Natural killer cell (primary cell): ENCODE measurements at places on chromosomes 2 and 18.

GRCh38 chr18:63105636-63106316 is 213.8 kb downstream of the BCL2 start:
- H3K27me3 ChIP-seq, result no peaks in the 10 kb centered on the region
- DNase-seq, result no peak
- no peak overlapping the region for H3K27ac ChIP-seq
- no peaks in the 10 kb centered on the region for H3K36me3 ChIP-seq
- no peak overlapping the region for H3K4me3 ChIP-seq

DNA sequence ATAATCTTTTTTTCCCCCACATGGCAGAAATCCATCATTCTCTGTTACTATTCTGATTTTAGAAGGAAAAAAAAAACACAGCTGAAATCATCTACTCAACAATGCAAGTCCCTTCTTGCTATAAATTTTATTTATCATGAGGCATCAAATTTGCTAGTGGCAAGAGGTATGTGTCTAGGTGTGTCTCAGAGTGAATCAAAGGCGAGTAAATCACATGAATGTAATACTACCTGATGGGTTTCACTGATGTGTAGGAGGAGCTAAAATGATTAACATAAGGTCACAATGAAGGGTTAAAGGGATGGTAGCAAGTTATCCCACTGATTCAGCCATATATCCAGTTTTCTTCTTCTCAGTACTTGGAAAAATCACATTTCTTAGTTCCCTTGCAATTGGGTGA is 24.5 kb upstream of the PELI1 start:
- no peaks in the 10 kb centered on the region for H3K36me3 ChIP-seq
- no peak overlapping the region for H3K4me3 ChIP-seq
- no peak overlapping the region for H3K27ac ChIP-seq
- DNase-seq, result no peak
- H3K4me1 ChIP-seq, result no peaks in the 10 kb centered on the region

DNA sequence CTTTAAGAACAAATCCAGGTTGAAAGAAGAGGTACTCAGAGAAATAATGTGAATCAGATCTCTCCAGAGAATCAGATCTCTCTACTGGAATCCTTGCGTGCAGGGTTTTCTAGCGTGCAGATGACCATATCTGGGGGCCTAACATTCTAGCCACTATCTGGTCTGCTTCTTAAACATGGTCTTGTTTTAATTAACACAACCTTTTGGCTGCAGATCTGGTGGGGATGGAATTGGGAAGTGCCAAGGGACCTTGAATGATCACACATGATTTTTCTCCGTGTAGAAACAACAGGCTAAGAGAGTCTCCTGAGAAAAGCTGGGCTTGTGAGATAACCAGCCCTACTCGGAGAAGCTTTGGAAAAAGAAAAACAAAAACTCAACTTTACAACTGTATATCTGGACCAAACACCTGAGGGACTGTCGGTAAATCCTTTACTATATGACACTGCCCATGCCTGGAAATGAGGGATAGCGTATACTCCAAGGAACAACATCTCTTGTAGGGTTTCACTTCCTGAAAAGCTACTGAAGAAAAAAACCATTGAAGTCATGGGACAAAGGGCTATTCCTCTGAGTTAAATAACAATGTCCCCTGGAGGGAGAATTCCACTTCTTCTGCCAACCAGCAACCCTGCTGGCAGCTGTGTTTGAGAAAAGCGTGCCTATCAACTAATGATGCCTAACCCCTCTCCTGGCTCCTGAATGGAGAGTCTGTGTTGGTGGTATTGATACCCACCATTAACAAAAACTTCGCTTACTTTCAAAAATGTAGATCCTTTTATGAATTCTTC is 171.0 kb upstream of the REV1 start:
- H3K27me3 ChIP-seq, result no peaks in the 10 kb centered on the region
- no peak overlapping the region for H3K4me3 ChIP-seq
- H3K36me3 ChIP-seq, result no peaks in the 10 kb centered on the region
- H3K27ac ChIP-seq, result no peak overlapping the region
- no peak for DNase-seq
- H3K4me1 ChIP-seq, result no peaks in the 10 kb centered on the region

GRCh38 chr2:96970248-96970875 is 16.0 kb downstream of the FAM178B start:
- DNase-seq, result no peak
- H3K27ac ChIP-seq, result no peak overlapping the region
- H3K27me3 ChIP-seq, result no peaks in the 10 kb centered on the region
- no peaks in the 10 kb centered on the region for H3K4me1 ChIP-seq

- no peak for DNase-seq
- no peak overlapping the region for H3K27ac ChIP-seq
- H3K27me3 ChIP-seq, result no peaks in the 10 kb centered on the region
- H3K4me3 ChIP-seq, result no peak overlapping the region
These were observed 394.2 kb downstream of the CDH19 start for GRCh38 chr18:66209656-66210055.

DNA sequence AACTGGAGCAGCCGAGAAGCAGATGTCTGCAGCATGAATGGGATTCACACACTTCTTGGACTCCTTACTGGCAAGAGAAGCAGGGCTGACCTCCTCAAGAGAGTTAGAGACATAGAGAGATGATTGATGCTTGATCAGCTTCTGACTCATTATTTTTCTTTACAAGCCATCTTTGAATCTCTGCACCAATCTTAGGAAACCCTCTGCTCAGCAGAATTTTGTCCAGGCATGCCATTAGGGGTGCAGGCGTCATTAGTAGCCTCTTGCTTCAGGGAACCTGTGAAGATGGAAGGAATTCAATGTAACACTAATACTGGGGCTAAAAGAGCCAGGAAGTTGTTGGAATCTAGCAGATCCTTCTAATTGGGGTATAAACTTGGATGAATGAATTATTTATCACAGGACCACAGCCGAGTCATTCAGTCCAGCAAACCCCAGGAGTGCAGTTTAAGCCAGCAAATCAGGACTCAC is 151.8 kb downstream of the MGAT5 start:
- H3K36me3 ChIP-seq, result peaks cover 12% of the 10 kb centered on the region
- DNase-seq, result no peak
- H3K27me3 ChIP-seq, result no peaks in the 10 kb centered on the region
- no peak overlapping the region for H3K27ac ChIP-seq
- peaks cover 12% of the 10 kb centered on the region for H3K4me1 ChIP-seq
- no peak overlapping the region for H3K4me3 ChIP-seq

DNA sequence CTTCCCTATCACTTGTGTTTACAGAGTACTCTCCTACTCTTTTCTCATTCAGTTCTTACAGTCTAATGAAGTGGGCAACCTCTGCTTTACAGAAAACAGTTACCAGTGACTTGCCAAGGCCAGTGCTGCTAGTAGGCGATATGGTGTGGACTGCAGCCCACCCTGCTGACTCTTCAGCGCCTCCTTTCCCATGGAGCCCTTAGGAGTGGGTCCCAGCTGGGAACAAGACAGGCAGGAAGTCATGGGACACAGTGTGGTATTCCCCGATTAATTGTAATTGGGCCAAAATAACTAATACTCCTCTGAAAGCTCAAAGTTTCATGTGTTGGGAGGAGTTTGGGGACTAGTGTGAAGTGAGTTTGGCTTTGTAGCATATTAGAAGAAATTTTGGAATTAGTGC is 120.1 kb upstream of the EML6 start:
- H3K27me3 ChIP-seq, result no peaks in the 10 kb centered on the region
- peaks cover 14% of the 10 kb centered on the region for H3K36me3 ChIP-seq
- H3K4me3 ChIP-seq, result no peak overlapping the region
- DNase-seq, result no peak
- peaks cover 55% of the 10 kb centered on the region for H3K4me1 ChIP-seq

DNA sequence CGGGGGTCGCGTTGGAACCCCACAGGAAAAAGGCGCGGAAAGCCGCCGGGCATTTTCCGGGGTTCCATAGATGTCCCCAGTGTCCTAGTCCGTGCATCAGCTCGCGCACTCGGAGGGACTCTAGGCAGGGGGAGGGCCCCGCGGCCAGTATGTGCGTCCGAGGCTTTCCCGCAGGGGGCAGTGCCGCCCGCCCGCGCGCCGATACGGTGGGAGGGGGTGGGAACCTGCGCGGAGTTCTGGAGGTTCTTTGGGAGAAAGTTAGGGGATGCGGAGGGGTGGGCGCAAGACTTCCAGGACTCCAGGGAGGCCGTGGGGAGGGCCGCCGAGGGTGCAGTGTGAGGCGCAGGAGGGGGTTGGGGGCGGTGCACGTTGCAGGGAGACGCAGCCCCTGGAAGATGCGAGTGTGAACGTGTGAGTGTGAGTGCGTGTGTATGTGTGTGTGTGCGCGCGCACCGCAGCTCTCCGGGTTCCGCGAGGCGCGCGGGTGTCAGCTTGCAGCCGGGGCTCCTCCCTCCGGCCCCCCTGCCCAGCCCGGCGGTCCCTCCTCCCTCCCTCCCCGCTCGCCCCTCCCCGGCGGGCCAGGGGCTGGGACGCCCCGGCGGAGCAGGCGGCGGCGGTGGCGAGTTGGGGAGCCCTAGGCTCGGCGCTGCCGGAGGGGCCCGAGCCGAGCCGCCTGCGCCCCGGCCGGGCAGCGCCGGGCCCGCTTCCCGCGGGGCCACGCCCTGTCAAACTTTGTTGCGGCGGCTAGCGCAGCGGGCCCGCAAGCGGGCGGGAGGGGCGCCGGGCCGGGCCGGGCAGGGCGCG is at the start of gene TCF7L1:
TSS of gene TCF7L1 (plus strand) at position 559 of the 804 bp plus-strand sequence. CDS start 293 bp downstream, outside the sequence.
- H3K4me3 ChIP-seq, result no peak within 1 kb of the TSS
- H3K27ac ChIP-seq, result no peak within 1 kb of the TSS
- H3K4me1 ChIP-seq, result peaks cover 16% of the 10 kb centered on the region
- no peaks in the 10 kb centered on the region for H3K36me3 ChIP-seq
- DNase-seq, result peak; percentile 40

DNA sequence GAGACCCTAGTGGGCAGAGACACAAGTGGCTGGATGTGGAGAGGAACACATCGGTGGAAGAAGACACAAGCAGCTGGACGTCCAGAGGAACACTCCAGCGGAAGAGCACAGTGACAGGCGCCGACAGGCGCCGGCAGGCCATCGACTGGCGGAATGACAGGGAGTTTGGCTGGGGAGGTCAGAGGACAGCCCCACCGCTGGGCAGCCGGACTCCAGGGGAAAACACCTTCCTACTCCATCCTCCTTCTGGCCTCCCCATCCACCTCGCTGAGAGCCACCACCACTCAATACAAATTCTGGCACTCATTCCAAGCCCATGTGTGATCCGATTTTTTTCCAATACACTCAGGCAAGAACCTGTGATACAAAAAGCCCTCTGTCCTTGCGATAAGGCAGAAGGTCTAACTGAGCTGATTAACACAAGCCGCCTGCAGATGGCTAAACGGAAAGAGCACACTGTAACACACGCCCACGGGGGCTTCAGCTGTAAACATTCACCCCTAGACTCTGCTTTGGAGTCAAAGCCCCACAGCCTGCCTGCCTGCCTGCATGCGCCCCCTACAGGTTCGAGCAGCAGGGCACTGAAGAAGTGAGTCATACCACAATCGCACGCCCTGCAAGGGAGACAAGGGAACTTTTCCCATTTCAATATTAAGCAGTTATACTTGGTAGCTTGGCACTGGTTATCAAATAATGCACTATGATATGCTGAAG is 50.2 kb upstream of the LRP1B start:
- H3K4me1 ChIP-seq, result no peaks in the 10 kb centered on the region
- no peak for DNase-seq
- H3K27ac ChIP-seq, result no peak overlapping the region
- no peaks in the 10 kb centered on the region for H3K27me3 ChIP-seq
- no peaks in the 10 kb centered on the region for H3K36me3 ChIP-seq
- no peak overlapping the region for H3K4me3 ChIP-seq

GRCh38 chr2:100799686-100800085 is 20.3 kb upstream of the NPAS2 start:
- no peaks in the 10 kb centered on the region for H3K27me3 ChIP-seq
- DNase-seq, result no peak
- no peaks in the 10 kb centered on the region for H3K4me1 ChIP-seq
- H3K36me3 ChIP-seq, result no peaks in the 10 kb centered on the region
- no peak overlapping the region for H3K4me3 ChIP-seq

DNA sequence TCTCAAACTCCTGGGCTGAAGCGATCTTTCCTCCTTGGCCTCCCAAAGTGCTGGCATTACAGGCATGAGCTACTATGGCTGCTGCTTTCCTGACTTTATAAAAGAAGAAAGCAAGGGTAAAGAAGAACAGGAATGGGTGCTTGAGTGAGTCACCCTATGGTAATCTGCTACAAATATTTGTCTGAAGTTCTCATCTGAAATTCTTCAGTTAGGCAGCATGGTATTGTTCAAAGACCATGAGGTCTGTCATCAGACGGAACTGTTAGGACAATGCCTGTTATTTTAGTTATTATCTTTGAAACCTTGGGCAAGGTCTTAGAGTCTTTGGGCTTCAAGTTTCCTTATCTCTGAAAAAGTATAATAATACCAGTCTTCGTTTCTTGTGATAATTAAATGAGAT is 695.8 kb downstream of the RNF144A start:
- H3K4me3 ChIP-seq, result no peak overlapping the region
- H3K4me1 ChIP-seq, result no peaks in the 10 kb centered on the region
- DNase-seq, result no peak

GRCh38 chr2:27010139-27010538 is 22.6 kb upstream of the TMEM214 start:
- H3K27me3 ChIP-seq, result no peaks in the 10 kb centered on the region
- no peak overlapping the region for H3K4me3 ChIP-seq
- H3K27ac ChIP-seq, result no peak overlapping the region
- no peaks in the 10 kb centered on the region for H3K4me1 ChIP-seq

- H3K4me3 ChIP-seq, result no peak overlapping the region
- no peak overlapping the region for H3K27ac ChIP-seq
- no peaks in the 10 kb centered on the region for H3K27me3 ChIP-seq
- no peak for DNase-seq
- no peaks in the 10 kb centered on the region for H3K36me3 ChIP-seq
These were observed 32.4 kb upstream of the RBBP8 start for GRCh38 chr18:22900558-22901238.

DNA sequence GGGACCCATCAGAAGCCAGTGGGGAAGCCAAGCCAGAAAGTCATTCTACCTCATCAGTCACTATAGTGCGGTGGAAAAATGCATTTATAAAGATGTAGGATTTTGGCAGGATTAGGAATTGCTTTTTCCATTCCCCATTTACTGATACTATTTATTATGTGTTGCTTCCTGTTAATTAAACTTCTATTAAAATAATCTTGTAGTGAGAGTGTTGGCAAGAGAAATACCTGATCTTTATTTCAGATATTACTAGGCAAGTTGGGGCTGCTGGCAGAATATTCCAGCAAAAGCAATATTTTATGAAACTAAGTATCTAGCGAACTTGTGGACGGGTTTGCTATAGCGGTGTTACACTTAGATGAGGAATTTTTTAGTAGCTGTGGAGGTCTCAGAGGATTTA is 23.9 kb upstream of the CDC42EP3 start:
- H3K4me1 ChIP-seq, result no peaks in the 10 kb centered on the region
- no peak overlapping the region for H3K4me3 ChIP-seq
- no peaks in the 10 kb centered on the region for H3K36me3 ChIP-seq
- H3K27ac ChIP-seq, result no peak overlapping the region
- no peak for DNase-seq
- H3K27me3 ChIP-seq, result no peaks in the 10 kb centered on the region

GRCh38 chr2:43067254-43068040 is 159.0 kb downstream of the ZFP36L2 start:
- H3K27ac ChIP-seq, result no peak overlapping the region
- H3K4me3 ChIP-seq, result no peak overlapping the region
- H3K27me3 ChIP-seq, result no peaks in the 10 kb centered on the region
- H3K36me3 ChIP-seq, result no peaks in the 10 kb centered on the region

- no peak for DNase-seq
- no peak overlapping the region for H3K27ac ChIP-seq
- H3K4me1 ChIP-seq, result no peaks in the 10 kb centered on the region
These were observed 23.2 kb downstream of the RALB start for GRCh38 chr2:120275617-120276400.
